AG20443 (cell line): ENCODE measurements at places on chromosomes 6 and 20.

- peak; percentile 30 for DNase-seq
Measured at GRCh38 chr6:11654876-11655275, 117.3 kb downstream of the TMEM170B start.

DNA sequence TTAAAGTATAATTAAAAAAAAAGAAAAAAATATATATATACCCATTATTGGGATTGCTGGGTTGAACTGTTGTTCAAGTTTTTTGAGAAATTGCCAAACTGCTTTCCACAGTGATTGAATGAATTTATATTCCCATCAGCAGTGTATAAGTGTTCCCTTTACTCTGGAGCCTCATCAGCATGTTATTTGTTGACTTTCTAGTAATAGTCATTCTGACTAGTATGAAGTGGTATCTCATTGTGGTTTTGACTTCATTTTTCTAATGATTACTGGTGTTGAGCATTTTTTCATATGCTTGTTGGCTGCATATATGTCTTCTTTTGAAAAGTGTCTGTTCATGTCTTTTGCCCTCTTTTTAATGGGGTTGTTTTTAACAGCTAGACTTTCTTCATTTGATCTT, 1260.8 kb upstream of the GJE1 start:
- no peak for DNase-seq

DNA sequence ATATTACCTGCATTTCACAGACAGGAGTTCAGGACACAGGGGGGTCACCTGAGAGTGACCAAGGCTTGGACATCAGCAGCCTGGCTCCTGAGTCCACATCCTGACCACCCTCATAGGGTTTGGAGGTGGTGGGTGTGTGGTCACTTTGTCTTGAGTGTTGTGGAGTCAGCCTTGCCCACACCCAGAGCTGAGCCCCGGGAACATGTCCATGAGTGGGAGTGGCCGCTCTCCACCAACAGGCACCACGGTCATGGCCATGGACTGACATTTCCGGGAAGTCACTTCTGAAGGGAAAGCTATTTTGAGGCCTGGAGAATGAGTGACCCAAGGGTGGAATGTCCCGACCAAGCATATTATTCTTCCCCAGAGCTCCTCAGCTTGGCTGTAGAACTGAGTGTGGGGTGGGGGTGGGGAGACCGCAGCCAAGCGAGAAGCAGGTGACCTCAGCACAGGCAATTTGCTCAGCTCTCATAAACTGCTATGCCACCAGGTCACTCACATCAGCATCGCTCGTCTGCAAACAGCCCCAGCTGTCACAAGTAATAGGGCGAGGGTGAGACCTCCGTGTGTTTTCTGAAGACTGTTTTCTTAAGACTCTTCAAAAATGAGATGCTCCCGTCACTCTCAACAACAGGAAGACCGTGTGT, 348.6 kb upstream of the CDH4 start:
- DNase-seq = no peak

DNA sequence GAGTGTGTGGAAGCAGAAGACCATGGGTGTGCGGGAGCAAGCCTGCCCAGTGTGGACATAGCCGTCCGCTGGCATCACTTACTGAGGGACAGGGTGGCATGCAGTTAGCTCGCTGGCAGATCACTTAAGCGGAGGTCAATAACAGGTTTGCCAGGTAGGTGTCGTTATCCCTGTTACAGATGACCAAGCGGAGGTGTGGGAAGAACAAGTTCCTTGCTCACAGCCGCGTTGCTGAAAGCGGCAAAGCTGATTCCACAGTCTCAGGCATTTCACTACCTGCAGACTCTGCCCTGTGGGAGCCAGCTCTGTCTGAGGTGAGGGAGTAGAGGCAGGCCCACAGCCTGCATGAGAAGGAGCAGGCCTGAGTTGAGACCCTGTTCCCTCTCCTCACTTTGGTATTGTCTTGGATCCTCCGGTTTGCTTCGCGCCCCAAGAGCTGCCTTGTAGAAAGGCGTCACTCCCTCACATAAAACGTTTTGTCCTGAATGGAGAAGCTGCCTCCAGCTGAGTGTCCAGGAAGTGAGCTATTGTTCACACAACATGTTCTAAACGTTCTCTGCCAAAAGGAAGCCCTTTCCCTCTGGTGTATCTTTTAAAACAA, 96.9 kb downstream of the TCP11 start:
- no peak for DNase-seq

- no peak for DNase-seq
Measured at GRCh38 chr6:109372130-109372529, 10.1 kb downstream of the CD164 start.

- DNase-seq = no peak
Measured at GRCh38 chr6:158081657-158081935, 86.5 kb downstream of the SERAC1 start.

GRCh38 chr20:12893019-12893418, 115.8 kb upstream of the SPTLC3 start:
- no peak for DNase-seq

- DNase-seq = peak; percentile 93
Measured at GRCh38 chr6:146028252-146028795, 538 bp upstream of the GRM1 start.

DNA sequence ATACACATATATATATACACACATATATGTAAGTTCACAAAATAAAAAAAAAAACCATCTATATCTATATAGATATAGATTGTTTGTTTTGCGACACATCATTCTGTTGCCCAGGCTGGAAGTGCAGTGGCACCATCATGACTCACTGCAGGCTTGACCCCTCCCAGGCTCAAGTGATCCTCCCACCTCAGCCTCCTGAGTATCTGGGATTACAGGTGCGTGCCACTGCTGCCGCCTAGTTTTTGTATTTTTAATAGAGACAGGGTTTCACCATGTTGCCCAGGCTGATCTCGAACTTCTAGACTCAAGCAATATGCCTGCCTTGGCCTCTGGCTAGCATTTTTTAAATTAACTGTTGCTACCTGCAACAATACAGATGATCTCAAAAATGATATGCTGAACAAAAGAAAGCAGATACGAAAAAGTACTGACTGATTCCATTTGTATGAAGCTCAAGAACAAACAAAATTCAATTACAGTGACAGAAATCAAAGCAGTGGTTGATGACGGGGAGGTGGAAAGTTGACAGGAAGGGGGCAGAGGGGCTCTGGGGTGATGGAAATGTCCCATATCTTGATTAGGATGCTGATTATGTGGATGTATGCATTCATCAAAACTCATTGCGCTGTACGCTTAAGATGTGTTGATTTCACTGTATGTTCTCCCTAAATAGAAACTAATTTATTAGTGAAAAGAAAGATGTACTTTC, 49.6 kb downstream of the ATXN1 start:
- no peak for DNase-seq

DNA sequence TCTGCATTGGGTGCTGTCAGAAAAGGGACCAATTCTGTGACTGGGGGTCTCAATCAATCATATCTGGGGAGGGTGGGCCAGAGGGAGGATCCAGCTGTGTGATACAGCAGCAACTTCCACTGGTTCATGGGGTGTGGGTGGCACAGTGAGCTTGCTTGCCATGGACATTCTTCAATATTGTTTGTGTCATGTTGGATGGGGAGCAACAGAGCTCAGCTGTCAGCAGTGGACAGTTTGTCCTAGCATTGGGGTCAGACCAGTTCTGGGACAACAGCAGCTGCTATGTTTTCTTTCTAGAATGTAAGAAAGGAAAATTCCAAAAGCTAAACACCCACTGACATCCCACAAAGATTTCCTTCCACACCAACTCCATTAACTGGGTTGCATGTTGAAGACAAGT, 221.9 kb upstream of the CDH4 start:
- no peak for DNase-seq

DNA sequence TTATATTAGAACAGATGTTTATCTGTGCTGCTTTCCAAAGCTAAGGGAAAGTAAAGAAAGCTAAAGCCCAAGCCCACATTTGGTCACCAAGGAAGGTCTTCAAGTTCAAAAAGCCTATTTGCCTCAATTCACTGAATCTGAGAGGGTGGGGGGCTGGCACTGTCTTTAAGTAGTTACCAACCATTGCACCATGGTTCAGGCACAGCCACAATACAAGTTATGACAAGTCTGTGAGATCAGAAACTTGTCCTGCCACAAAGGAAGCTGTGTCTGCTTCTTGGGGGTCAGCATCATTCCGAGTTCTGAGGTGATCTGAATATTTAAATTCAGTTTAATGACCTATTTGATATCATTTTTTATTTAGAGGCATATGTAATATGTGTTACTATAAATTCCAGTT, 78.3 kb upstream of the OPRM1 start:
- DNase-seq = no peak

GRCh38 chr20:34875642-34876405, 588 bp upstream of the ACSS2 start:
- no peak for DNase-seq

DNA sequence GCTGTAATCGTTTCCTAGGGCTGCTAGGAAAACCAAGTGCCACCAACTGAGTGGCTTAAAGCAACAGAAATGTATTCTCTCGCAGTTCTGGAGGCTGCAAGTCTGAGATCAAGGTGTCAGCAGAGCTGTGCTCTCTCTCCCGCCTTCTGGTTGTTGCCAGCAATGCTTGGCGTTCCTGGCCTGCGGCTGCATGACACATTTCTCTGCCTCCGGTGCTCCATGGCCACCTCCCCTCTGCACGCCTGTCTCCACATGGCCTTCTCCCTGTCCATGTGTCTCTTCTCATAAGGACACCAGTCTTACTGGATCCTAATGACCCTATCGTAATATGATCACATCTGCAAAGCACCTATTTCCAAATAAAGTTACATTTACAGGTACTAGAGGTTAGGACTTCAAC, 91.7 kb upstream of the AKAP12 start:
- DNase-seq = no peak

DNA sequence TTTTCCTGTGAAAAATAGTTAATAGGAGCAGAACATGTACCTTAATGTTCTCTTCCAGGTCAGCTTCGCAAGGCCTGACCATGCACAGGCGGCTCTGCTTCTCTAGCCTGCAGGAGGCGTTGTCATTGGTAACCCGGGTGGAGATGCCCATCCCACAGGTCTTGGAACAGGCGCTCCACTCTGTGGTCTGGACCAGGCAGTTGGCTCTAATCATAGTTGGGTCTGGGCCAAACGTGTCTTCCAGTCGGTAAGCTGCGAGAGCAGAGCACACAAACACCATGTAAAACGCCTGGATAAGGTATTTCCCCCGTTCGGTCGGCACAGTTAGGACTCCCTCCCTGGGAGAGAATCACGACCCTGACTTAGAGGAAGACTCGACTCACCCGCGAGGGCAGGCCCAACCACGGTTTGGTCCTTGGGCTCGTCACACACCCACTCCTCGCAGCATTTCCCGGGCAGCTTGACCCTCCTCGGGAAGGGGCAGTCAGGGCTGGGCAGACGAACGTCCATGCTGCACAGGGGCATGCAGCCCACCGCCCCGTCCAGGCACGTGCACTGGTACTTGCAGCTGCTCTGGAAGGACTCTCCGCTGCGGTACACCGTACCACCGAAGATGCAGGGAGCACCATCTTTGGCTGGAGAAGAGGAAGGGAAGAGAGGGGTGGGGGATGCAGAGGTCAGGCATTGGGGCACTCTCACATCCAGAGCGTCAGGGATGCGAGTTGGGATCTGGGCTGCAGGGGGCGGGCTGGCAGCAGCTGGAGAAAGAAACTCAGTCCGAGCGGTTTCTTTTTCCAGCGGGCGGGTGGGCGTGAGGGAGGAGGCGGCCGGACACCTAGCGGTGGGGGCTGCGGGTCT, 1.0 kb downstream of the CCN2 start:
- peak; percentile 69 for DNase-seq

GRCh38 chr6:36114798-36115408, 15.4 kb upstream of the MAPK13 start:
- DNase-seq = no peak

DNA sequence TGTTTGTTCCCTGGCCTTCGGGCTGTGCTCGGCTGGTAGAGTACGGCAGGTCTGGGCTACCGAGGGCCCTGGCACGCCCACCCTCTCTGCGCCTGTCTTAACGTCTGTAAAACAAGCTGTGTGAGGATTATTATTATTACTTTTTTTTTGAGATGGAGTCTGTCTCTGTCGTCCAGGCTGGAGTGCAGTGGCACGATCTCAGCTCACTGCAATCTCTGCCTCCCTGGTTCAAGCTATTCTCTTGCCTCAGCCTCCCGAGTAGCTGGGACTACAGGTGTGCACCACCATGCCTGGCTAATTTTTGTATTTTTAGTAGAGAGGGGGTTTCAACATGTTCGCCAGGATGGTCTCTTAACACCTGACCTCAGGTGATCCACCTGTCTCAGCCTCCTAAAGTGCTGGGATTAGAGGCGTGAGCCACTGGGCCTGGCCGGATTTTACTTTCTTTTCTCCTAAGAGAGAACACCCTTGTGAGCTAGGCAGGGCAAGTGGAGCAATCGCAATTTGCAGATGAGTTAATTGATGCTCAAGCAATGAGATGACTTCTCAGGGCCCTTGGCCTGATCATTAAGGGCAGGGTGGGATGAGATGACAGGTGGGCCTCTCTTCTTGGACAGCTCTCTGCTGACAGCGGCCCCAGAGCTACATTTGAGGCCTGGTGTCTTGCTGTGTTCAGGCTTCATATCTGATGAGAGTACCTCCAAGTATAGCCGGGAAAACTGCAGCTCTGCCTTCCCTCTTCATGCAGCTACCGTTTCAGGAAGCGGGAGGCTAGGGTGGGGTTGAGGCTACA, 859 bp upstream of the SMIM29 start:
- peak; percentile 1 for DNase-seq

- DNase-seq = no peak
Measured at GRCh38 chr20:62741191-62741691, 32.6 kb downstream of the NTSR1 start.

DNA sequence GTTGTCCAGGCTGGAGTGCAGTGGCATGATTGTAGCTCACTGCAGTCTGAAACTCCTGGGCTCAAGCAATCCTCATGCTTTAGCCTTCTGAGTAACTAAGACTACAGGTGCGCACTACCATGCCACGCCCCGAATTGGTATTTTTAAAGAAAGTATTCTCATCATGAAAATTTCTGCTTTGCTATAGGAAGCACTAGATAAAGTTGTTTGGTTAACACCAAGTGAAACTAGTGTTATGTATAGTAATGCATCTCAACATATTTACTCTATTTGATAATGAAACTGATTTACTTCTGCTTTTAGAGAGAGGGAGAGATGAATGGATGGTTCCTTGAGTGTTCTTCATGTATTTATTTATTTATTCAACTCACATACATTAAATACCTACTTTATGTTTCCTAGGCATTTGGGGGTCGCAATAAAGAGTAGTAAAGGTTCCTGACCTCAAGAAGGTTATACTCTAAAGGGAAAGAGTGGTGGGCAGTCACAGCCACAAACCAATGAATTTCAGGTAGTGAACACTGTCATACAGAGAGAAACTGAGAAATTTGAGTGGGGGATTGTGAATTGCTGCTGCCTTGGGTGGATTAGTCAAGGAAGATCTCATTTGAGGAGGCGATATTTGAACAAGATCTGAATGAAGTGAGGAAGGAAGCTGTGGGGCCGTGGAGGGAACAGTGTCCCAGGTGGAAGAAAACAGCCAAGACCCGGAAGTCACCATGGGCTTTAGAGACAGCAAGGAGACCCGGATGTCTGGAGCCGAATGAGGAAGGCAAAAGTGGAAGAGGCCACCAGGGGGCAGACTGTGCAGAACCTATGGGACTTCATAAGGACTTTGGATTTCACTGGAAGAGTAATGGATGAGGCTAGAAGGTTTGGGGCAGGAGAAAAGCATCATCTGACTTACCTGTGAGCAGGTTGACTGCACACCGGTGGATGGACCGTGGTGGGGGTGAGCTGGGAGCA, 185.6 kb downstream of the TSHZ2 start:
- no peak for DNase-seq
